ENCODE measurements at places on chromosomes 13 and 19.

- DNase-seq = no peak
Observed at GRCh38 chr13:74710006-74710405, 575.8 kb upstream of the KLF12 start.

- no peak for DNase-seq
Observed at GRCh38 chr19:43735957-43736356, 18.8 kb downstream of the SMG9 start.

GRCh38 chr19:40622773-40623075 is 21.6 kb downstream of the LTBP4 start:
- DNase-seq = no peak

DNA sequence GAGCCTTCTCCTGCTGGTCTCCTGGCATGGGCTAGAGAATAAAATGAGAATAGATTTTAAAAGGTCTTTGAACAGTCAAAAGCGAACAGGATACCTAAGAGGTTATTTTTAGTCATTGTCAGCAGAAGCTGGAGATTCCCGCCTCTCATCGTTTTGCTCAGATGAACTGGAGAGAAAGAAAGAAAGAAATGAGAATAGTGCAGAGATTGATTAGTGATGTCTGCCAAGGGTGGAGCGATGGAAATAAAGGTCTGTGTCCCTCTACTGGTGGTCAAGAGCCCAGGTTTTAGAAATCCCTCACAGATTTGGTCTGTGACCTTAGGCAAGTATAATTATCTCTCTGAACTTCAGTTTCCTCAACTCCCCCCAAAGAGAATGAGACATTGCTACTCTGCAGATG is 5.3 kb downstream of the NCAN start:
- no peak for DNase-seq

GRCh38 chr13:37097076-37097475 is 8.4 kb downstream of the CSNK1A1L start:
- DNase-seq = no peak

- DNase-seq = no peak
Observed at GRCh38 chr13:64033921-64034320, 2618.3 kb upstream of the PCDH20 start.

GRCh38 chr19:10748927-10749434 is 31.1 kb downstream of the DNM2 start:
- no peak for DNase-seq

DNA sequence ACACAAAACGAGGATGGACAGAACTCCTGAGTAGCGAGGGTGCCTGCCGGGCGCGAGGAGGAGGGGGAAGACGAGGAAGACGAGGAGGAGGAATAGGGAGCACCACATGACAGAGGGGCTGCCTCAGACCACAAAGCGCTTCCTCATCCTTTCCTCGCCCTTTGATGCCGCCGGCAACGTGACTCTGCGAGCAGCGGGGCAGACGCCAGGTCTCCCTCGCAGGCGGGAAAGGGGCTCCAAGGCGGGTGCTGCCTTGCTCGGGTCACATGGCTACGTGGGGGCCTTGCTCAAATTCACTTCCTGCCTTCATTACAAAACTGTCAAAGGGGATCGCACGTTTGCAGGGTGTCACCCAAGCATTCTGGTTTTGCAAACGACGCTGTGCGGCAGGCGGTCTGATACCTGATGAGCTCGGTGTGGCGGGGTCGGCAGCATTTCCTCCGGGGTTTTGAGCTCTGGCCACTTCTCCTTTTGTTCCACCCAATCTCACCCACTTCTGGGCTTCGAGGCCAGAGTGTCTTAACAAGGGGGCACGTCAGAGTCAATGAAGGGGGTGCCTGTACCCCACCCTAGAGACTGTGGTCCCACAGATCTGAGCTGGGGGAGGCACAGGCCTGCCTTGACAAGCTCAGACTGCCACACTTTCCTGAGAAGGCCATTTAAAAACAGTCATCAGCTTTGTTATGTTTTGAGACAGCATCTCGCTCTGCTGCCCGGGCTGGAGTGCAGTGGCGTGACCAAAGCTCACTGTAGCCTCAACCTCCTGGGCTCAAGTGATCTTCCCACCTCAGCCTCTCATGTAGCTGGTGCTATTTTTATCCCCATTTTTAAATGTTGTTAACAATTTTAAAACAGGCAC is 14.9 kb downstream of the MAP2K2 start:
- DNase-seq = no peak

DNA sequence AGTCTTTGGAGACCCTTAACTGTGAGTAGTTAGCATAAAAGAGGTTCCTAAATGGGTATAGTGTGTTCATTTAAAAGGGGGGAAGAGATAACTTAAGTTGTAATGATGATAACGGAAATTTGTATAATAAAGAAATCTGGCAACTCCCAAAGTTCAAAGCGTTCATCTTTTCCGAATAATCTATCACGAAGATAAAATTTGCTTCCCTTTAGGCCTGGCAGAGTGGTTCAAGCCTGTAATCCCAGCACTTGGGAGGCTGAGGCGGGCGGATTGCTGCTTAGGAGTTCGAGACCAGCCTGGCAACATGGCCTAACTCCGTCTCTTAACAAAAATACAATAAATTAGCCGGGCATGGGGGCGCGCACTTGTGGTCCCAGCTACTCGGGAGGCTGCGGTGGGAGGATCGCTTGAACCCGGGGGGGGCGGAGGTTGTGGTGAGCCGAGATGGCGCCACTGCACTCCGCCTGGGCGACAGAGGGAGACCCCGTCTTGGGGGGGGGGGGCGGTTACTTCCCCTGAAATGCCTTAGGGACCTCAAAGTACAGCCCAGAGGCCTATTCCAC is 934 bp downstream of the N4BP2L2 start:
- peak; percentile 33 for DNase-seq

All from stimulated activated CD4-positive, alpha-beta T cell treated with anti-CD3 and anti-CD28 coated beads, Interleukin-4, amount 100 ng/mL, for 48 hours (primary cell).